AML-193 (cell line): ENCODE measurements at places on chromosomes 5 and 9.

DNA sequence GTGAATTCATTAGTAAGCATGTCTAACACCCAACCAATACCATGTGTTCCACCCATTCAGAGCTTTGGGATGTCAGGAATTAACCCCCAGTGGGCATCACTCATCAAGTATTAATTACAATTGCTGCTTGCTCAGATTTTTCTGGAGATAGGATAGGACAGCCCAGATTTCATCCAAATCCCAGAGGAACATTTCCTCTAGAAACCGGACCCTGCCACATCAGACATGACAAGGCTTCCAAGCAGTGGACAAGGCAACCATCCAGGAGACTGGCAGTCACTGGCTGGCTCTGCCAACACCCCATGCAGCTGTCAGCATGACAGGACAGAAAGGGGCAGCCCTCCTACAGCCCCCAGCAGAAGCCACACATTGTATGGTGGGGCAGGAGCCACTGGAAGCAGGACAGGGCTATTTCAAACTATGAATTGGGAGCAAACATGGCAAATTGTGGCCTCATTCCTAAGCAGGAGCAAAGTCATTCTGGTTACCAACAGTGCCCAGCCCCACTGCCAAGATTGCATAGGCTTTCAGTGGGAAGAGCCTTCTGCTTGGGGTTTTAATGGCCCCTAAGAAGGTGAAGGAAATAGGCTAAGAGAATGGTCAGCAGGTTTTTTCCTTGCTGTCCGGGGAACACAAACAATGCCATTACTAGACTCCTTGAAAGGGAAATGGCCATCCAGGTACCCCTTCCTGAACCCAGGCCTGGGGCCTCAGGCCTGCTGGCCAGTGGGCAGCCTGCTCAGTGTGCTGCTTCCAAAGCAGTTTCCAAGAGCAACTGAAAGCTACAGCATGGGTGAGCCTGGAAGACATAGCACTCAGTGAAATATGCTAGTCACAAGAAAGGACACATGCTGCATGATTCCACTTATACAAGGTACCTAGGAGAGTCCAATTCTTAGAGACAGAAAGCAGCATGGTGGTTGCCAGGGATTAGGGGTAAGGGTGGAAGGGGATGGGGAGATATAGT lies 294.7 kb upstream of the SLC30A5 start:
- no peak for DNase-seq

DNA sequence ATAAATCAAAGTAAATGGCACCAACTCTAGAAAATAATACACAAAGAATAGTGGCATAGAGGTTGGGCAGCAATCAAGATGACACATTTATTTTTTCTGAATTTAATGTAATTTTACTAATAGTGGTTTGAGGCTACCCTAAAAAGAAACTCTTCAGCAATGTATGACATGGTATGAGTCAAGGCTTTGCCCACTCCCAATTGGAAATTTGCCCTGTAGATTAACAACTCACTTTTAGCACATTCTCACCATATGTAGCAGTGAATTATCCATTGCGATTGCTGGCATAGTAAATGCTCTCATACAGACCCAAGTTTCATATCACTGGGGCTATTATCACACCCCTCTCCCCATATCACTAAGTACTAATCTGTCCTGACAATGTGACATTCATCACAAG lies 832.1 kb upstream of the ZNF608 start:
- DNase-seq = no peak

- DNase-seq = no peak
These were observed 406.4 kb downstream of the HTR1A start for GRCh38 chr5:63555874-63556273.

- no peak for DNase-seq
These were observed 455.9 kb downstream of the TAF11L14 start for GRCh38 chr5:18090177-18090576.

DNA sequence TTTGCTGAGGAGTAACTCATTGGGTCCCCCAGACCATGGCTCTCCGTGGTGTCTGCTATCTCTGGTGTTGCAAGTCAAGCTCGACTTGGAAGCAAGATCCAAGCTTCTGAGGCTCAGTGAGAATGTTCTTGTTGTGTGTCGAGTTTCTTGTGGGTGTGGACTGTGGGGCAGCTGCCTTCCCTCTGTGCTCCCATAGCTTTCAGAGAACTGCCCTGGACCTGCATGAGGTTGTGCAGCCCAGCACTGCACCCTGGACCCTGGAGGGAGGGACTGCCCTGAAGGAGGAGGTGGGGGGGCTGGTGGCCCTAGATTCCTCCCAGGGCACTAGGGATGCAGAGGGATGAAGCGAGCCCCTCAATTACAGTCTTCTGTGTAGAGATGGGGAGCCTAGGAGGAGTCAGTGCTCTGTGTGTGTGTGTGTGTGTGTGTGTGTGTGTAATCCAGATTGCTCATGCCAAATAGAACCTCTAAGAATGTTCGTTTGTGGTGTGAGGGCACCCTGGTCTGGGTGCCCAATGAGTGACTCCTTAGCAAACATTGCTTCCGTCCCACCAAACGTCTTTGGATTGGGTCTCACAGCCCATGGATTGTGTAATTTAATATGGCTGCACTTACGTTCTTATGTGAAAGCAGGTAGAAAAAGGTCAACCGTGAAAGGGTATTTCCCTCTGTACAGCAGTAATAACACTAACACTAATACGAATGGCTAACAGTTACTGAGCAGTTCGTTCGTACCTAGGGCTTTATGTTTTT lies 143.3 kb upstream of the LMX1B start:
- DNase-seq = peak; percentile 95
